ENCODE measurements at places on chromosomes 12 and 14. TPM values are rescaled to one million over a fixed set of nuclear protein-coding genes. Genes with fewer than 3 reads are reported as not detected.

DNA sequence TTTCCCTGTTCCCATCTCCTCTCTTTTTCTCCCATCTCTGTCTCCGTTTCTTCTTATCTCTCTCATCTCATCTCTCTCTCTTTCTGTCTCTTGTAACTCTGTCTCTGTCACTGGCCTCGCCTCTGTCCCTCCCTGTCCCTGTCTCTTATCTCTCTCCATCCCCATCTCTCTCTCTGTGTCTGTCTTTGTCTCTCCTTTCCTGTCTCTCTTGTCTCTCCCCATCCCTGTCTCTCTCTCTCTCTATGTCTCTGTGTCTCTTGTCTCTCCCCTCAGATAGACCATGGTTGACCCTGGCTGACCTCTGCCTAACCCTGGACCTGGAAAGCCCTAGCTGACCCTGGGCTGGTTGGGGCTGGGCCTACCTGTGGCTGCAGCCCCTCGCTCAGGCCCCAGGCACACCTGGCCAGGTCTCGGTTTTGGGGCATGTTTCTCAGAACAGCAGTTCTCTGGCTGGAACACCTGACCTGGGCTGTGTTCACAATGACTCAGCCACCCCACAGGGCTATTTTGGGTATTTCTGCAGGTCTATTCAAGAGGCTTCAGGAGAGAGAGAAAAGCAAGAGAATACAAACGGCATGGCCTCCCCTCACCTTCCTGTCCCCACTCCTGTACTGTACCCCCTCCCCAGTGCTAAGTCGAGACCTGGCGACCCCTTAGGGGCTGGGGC is 174.4 kb downstream of the TMEM121 start:
- peak overlapping the region; percentile 21 for H3K27ac ChIP-seq
- no peak overlapping the region for H3K4me3 ChIP-seq
- peak; percentile 46 for DNase-seq
- H3K36me3 ChIP-seq, result no peaks in the 10 kb centered on the region
- peaks cover 9% of the 10 kb centered on the region for H3K4me1 ChIP-seq

The P2RX7 gene
- 3.6 TPM for total RNA-seq

The FGD4 gene
- total RNA-seq, result 0.25 TPM

The OAS2 gene
- 95.7 TPM for total RNA-seq

The LRRC10 gene
- total RNA-seq, result not detected

GRCh38 chr12:133026996-133027395 is 10.3 kb upstream of the ZNF84 start:
- no peak overlapping the region for H3K27ac ChIP-seq
- no peaks in the 10 kb centered on the region for H3K27me3 ChIP-seq
- no peaks in the 10 kb centered on the region for H3K4me1 ChIP-seq
- peaks cover 4% of the 10 kb centered on the region for H3K36me3 ChIP-seq
- no peak overlapping the region for H3K4me3 ChIP-seq

- H3K4me1 ChIP-seq, result peaks cover 81% of the 10 kb centered on the region
- no peaks in the 10 kb centered on the region for H3K27me3 ChIP-seq
- peaks cover 51% of the 10 kb centered on the region for H3K36me3 ChIP-seq
- H3K27ac ChIP-seq, result peak overlapping the region; percentile 93
Observed at GRCh38 chr12:14403711-14404196, 38.3 kb downstream of the ATF7IP start.

All from activated CD8-positive, alpha-beta T cell treated with anti-CD3 and anti-CD28 coated beads for 36 hours (primary cell).